ENCODE measurements at places on chromosomes 5 and 9.

GRCh38 chr5:178770621-178771020 lies 40.2 kb upstream of the ZNF354A start:
- DNase-seq = no peak

GRCh38 chr5:102855681-102856388 lies 100.7 kb downstream of the PAM start:
- no peak for DNase-seq

- no peak for DNase-seq
Observed at GRCh38 chr5:150118561-150119229, 32.3 kb upstream of the CSF1R start.

- no peak for DNase-seq
Observed at GRCh38 chr5:146001544-146002190, 65.3 kb downstream of the SH3RF2 start.

GRCh38 chr5:154491941-154492340 lies 13.9 kb upstream of the HAND1 start:
- DNase-seq = no peak

- DNase-seq = no peak
Observed at GRCh38 chr9:121692606-121693387, 41.4 kb downstream of the DAB2IP start.

DNA sequence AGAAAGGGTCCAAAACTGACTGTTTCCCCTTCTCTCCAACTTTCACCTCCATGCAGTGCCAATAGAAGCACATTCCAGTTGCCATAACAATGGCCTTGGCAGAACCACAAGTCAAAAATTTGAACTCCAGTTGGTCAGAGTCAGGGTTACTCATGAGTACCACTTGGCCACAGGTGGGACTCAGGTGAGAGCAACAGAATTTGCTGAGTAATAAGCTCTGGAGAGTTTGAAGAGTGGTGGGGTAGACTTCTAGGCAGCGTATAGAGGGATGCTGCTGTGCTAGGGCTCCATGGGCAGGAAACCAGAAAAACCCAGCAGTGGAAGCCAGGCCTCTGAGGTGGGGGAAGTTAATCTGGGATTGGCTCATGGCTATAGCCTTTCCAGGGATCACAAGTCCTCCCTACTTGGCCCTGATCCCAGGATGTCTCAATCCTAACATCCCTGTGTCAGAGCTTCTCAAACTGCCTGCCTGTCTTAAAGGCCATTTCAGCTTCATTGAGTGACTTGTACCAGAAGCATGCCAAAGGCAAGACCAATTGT lies 30.2 kb downstream of the SNX18 start:
- peak; percentile 67 for DNase-seq

DNA sequence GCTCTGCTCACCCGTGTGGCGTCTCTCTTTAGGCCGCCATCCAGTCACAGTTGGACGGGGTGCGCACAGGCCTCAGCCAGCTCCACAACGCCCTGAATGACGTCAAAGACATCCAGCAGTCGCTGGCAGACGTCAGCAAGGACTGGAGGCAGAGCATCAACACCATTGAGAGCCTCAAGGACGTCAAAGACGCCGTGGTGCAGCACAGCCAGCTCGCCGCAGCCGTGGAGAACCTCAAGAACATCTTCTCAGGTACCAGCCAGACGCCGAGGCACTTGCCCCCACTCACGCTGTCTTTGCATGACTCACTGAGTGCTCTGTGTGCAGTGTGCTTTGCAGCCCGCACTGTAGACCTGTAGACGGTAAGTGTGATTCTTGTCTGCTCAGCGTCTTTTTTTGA lies 4.5 kb downstream of the EXOC3 start:
- no peak for DNase-seq

DNA sequence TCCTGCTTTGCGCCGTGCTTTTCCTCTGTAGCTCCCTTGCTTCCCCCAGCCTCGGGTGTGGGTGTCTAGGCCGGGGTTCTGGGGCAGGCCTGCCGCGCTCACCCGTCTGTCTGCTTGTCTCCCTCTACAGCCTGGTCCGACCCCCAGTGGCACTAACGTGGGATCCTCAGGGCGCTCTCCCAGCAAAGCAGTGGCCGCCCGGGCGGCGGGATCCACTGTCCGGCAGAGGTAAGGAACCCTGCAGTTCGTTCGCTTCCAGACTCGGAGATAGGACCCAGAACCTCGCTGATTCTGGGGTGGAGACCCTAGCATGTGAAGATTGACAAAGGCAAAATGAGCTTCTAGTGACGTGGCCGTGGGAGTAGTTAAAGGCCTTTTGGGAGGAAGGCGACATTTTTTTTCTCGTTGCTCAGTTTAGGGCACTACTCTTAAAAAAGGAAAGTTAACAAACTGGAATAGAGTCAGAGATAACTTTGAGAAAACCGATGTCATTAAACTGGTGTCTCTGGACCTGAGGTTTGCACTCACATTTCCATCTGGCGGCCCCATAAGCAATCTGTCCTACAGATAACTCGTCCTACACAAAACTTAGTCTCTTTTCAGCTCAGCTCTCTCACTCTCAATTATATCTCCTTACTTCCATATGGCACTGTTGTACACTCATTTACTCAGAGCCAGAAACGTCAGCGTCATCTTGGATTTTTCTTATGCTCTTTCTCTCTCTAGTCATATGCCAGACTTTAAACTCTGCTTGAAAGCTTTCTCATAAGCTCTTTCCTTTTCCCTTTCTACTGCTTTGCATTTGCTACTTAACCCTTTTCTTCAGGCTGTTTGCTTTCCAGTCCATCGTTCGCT lies 561 bp downstream of the SEC61B start:
- DNase-seq = peak; percentile 12

DNA sequence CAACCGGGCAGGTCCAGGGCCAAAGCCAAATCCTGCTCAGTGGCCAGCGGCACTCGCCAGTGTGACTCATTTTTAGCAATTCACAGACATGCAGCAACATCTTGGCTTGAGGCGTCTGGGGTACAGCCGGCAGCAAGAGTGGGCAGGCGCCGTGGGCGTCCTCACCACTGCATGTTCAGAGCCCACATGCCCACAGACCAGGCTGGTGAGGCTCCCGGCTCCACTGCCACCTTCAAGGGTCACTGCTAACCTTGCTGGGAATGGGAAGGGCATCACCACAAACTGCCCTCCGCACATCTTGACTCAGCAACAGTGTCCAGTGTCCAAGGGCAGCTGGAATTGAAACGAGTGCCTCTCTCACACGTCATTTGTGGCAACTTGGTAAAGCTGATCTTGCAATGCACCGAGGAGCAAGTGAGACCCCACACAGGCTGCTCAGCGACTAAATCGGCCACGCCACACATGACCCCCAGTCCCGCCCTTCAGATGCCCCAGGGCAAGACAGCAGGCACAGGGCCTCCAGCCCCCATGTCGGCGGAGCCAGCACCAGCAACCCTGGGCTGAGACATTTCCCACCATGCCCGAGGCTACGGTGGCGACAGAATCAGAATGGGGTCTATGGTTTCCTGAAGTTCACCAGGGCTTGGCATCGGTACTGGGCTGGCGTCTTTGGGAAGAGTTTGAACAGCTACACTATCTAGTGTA lies 140.3 kb downstream of the ROR2 start:
- DNase-seq = no peak

DNA sequence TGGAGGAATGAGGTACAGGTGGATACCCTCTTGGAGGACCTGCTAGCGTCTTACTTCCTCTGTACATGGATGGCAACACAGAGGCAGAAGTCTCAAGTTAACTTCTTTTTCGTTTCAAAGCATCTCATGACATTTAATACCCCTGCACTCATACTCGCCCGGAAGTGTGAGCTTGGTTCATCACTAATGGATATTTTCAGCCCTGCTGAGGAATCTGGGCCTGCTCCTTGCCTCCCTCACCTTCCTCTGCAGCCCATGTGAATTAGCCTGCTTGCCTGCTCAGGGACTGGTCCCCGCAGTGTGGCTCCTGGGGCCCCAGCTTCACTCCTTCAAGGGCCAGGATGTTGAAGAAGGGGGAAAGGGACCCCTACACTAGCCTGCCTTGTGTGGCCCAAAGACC lies 34.1 kb downstream of the GADD45G start:
- no peak for DNase-seq

GRCh38 chr5:167898361-167899042 lies 392.9 kb upstream of the WWC1 start:
- no peak for DNase-seq

GRCh38 chr5:52428977-52429489 lies 358.7 kb upstream of the ITGA1 start:
- no peak for DNase-seq

DNA sequence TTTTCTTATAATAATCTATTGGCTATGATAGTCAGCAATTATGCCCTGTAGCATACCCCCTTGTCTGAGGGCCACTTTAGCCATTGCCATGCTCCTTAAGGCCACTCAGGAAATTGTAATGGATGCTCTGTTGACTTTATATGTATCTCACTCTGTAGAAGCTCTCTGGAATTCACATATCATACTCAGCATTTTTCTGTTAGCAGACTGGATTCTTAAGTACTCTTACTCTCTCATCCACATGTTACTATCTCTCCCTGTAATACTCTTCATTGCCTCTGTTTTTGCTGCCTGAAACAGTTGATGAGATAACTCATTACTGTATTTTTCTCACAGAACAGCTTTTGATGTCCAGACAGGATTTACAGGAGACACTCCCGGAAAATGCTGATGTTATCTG lies 24.2 kb downstream of the TMEM232 start:
- DNase-seq = no peak

DNA sequence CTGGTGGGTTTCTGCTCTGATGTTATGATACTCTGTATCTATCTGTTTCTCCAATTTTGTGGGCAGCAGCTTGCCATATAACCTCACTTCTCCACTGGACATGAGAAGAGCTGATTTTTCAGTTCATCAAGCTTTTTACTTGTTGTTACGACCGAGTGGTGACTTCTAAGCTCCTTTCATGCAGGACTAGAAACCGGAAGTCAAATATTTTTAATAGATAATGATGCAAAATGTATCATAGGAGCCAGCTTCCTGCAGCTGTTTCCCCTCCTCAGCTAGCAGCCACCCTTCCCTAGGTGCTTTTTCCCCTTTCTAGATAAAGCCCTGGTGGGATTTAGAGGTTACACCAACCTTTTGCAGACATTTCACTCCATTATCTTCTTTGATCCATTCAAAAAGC lies 17.0 kb upstream of the ADAM19 start:
- no peak for DNase-seq

GRCh38 chr5:111584651-111585050 lies 72.3 kb upstream of the STARD4 start:
- DNase-seq = no peak

DNA sequence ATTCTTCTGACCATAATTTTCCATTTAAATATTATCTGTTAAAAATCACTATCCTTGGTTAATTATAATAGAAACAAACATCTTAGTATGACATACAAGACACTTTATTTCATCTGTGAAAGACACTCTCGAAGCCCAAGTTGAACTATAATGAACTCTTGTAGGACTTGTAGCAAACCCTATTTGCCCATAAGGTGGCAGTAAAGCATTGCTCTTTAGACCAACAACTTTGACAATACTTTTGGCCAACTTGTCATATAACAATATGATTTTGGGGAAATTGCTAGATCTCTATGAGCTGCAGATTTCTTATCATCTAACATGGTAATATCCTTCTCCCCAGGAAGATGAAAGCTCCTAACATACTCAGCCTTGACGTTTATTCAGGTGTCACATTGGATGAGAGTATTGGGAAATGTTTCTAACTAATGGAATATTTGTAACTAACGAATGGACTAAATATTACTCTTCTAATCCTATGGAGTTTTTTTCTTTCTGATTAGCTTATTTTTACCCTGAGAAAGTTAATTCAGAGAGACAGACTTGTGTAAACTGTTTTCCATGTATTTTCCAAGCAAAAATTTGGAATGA lies 11.0 kb downstream of the SPINK14 start:
- peak; percentile 63 for DNase-seq

- peak; percentile 9 for DNase-seq
Observed at GRCh38 chr5:36070687-36071571, 4.2 kb upstream of the UGT3A2 start.

DNA sequence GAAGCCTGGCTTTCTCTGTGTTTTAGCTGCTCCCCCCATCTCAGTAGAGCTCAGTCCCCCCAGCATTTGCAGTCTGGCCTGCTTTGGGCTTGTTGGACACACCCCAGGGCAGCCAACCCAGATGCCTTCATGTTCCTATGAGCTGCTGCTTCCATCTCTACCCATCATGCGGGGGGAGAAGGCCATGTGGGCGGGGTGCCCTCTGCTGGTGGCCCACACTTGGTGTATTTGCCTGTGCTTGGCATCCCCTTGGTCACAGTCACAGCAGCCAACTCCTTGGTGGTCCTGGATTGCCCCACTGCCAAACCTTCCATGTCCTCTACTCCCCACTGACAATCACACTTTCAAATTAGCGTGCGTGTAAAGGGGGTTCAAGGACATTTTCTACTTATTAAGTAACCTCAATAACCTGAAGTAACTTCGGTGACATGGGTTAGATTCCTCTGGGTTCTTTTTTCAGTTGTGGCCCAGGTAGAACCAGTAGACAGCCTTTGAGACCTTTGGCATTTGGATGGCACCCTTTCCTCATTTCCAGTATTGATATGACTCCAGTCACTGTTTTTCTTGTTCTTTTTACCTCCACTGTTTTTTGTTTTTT lies 42.8 kb downstream of the SNX30 start:
- peak; percentile 64 for DNase-seq

- no peak for DNase-seq
Observed at GRCh38 chr5:32777222-32777621, 66.1 kb downstream of the NPR3 start.

- DNase-seq = no peak
Observed at GRCh38 chr5:36392818-36393217, 91.1 kb upstream of the RANBP3L start.

DNA sequence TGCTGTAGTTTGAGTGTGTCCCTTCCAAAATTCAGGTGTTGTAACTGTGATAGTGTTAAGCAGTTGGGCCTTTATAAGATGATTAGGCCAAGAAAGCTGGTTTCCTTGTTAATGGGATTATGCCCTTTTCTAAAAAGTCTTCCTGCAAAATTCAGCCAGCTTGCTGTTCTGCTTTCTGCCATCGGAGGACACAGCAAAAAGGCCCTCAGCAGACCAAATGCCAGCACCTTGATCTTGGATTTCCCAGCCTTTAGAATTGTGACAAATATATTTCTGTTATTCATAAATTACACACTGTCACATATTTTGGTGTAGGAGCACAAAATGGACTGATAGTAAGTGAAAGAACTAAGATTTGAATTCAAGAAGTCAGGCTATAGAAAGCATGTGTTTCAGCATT lies 203.2 kb downstream of the IZUMO3 start:
- DNase-seq = no peak

DNA sequence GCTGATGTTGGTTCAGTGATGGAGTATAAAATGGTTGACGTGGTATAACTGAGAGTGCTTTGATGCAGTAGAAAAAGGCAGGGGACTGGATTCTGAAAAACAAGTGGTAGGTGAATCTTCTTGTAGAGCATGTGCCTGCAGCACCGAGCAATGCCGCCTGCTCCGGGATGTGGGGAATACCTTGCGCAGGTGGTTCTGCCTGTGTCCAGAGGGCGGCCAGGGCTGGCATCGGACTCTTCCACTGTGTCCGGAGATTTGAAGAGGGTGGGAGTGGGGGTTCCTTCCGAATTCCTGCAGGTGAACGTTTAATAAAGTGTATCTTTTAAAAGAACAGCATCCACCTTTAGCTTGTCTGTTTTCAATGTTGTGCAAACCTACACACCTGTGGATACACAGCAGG lies 238.0 kb downstream of the FANCC start:
- no peak for DNase-seq

Data from RPMI8226 (cell line).